Right cardiac atrium (tissue), 5 donors: ENCODE measurements at places on chromosomes 6 and 20.
A peak's percentile ranks its signal among the peaks of the same experiment; 100 is the strongest.

- DNase-seq: no peak
Observed at GRCh38 chr6:108002365-108003221, 44.6 kb upstream of the SEC63 start.

GRCh38 chr6:69796073-69796641, 653 bp downstream of the LMBRD1 start:
- no peak for DNase-seq

- no peak for DNase-seq
Observed at GRCh38 chr6:13461805-13462204, 25.6 kb downstream of the GFOD1 start.

DNA sequence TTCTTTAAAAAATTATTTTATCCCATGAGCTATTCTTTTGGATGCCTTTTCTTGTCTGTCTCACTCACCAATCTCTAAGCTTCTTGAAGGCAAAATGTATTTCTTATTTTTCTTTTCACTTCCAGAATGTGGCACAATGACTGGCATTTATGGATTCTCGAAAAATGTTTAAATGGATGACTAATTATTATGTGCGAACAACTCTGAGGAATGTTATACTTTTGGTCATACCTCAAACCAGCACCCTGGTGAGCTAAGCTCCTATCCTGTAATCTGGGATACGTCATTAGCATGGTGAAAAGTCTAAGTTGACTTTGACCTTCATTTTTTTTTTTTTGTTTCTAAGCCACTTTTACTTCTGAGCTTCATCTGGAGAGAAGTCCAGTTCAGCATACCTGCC, 214.0 kb upstream of the CEP162 start:
- DNase-seq: no peak

DNA sequence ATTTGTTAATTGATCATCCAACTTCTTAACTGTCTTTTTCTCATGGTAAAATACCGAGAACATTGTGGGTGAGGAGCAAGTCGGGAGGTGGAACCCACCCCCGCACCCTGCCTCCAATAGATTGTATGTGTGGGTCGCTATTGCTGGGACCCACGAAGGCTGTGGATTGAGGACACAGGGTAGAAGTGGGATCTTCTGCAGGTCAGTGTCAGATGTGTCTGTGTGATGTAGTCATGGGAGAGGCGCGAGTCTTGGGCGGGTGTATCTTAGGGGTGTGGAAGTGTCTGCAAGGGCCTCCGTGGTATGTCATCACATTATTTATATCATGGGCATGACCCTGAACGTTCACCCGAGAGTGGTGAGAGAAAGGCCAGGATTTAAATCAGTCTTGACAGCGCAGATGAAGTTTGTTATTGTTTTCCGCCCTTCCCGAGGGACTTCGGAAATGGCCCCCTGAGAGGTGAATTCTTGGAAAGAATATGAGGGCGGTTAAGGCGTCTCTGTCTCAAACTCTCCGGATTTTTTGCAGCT, 472 bp upstream of the PAQR8 start:
- peak; percentile 57 for DNase-seq
